A172 (cell line): ENCODE measurements at places on chromosomes 12 and 14. TPM values are rescaled to one million over a fixed set of nuclear protein-coding genes. Genes with fewer than 3 reads are reported as not detected.

DNA sequence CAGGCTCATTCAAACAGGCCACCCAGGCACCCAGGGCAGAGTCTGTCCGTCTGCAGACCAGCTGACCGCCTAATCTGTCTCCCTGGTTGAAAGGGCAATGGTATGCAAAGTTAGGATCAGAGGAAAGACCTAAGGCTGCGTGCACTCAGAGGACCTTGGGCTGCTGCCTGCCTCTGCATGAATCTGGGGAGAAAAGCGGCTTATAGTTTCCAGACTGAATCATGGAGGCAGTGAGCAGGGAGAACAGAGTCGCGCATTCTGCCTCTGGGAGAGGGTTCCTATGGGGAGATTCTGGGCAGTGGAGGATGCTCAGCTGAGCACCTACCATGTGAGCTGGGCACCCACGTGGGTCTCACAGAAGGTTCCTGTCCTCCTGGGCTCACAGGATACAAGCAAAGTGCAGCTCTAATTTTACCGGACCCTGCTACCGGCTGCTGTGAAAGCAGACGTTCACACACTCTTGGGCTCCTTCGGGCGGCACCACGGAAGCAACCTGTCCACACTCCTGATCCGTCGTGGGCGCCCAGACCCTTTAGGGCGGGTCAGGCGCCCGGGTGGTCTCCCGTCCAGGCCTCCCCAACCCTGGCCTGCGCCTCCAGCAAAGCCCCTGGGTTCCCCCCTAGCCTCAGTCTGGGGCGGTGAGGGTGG is 772 bp downstream of the SCARB1 start:
- DNase-seq, result no peak

- no peak for DNase-seq
Observed at GRCh38 chr12:121888083-121888477, 510 bp upstream of the PSMD9 start.

DNA sequence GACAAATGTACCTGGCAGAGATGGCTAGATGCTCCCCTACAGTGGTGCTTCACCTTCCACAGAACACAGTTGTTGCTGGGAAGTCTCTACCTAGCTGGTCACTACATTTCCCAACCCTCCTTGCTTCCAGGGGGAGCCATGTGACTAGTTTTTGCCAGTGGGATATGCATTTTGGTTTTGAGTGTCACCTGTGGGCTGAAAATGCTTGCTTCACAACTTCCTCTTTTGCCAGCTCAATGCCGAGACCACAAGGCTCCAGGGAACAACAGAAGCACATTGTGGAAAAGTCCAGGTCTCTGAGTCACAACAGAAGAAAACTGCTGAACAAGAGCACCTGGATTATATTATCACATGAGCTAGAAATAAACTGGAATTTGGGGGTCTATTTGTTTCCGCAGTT is 48.5 kb upstream of the ARHGAP5 start:
- no peak for DNase-seq

The BBOF1 gene
- 4.8 and 8.5 TPM in 2 replicates for total RNA-seq

- DNase-seq, result no peak
Observed at GRCh38 chr14:89178800-89179535, 238.1 kb downstream of the FOXN3 start.

DNA sequence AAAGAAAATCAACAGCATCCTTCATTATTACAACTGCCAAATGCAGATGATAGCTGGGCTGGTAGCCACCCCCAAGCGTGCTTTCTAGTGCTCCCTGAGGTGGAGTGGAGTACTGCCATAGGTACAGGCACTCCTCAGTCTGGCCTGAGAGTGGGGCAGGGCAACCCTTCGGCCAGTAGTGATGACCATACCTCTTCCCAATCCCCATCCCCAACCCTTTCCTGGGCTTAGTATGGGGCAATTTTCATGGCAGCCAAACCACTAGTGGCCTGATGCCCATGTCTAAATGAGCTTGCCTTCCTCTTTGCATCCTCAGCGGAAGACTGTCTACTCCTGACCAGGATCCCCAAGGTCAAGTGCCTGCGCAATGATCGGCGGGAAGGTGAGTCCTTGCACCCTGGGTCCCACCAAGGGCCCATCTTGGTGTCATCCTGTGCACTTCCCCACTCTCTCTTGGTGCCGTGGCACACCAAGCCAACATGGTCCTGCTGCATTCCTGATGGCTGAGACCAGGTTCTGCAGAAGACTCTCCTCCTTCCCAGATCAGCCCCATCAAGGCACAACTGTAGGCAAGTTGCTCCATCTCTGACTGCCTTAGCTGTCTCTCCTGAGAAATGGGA is 65.8 kb downstream of the GALNT16 start:
- DNase-seq, result no peak
